Adrenal gland (tissue), 19 donors: ENCODE measurements at places on chromosomes 7 and 10. TPM values are rescaled to one million over a fixed set of nuclear protein-coding genes. Genes with fewer than 3 reads are reported as not detected.

SOSTDC1 gene
- 0.11 TPM for total RNA-seq

MMD2 gene
- not detected for total RNA-seq

CFAP69 gene
- total RNA-seq, result 5.6 TPM

NKX2-3 gene
- not detected for total RNA-seq

SPDYE5 gene
- total RNA-seq, result 0.11 TPM

CCL24 gene
- total RNA-seq, result not detected

TMEM213 gene
- not detected for total RNA-seq

DNA sequence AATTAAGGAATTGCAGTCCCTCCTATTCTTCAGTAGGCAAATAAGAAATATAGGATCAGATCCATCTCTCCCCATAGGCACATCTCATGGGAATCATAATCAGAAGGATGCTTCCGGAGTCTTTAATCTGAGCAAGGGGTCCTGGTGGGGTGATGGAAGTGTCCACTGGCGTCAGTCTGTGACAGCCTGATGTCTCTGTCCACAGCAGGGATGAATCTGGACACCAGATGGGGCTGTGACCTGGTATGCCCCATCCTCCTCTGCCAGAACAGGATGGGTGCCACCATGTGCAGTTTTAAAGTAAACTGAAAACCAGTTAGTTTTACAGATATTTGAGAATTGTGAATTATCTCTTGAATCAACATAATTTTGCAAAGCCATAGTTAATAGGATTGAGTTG lies 148.7 kb downstream of the C1GALT1 start:
- no peak overlapping the region for H3K27ac ChIP-seq
- no peak overlapping the region for H3K4me3 ChIP-seq
- no peaks in the 10 kb centered on the region for H3K27me3 ChIP-seq
- no peaks in the 10 kb centered on the region for H3K4me1 ChIP-seq

DNA sequence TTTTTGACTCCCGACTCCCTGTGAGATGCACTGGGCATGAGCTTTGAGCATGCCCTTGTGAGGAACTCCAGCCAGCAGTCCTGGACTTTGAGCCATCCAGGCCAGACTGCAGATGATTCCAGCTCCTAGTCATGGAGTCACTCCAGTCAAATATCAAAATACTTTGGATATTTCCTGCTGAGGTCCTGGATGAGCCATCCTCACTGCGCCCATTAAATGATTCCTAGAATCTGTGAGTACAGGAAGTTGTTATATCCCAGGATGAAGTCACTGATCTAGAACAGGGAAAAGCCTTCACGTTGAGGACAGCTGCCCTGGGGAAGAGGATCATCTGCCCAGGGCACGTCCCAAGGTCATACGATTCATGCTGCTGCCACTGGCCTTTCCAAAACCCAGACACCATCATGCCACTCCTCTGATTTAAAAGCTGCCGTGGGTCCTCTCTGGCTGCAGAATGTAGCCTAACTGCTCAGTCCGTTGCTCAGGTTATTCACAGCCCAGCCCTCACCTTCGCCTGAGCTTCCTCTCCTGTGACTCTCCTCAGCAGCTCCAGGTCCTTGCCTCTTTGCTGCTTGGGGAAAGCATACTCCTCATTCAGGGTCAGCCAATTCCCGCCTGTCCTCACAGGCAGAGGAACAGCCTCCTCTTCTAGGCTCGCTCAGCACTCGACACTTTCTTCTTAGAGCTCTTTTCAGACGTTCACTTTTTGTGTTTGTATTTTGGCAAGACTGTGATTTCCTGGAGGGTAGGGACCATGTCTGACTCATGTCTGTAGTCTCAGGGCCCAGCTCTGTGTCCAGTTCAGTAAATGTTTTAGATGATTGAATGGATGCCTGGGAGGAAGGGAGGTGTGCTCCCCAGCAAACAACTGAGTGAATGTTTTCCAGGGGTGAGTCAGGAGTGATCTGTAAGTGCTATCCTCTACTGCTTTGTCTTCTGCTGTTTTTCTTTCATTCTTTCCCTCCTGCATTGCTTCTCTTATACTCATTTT lies 157.8 kb downstream of the SNX10 start:
- H3K36me3 ChIP-seq, result no peaks in the 10 kb centered on the region
- no peaks in the 10 kb centered on the region for H3K27me3 ChIP-seq
- no peak overlapping the region for H3K4me3 ChIP-seq
- H3K4me1 ChIP-seq, result peaks cover 4% of the 10 kb centered on the region
- DNase-seq, result peak; percentile 39

DNA sequence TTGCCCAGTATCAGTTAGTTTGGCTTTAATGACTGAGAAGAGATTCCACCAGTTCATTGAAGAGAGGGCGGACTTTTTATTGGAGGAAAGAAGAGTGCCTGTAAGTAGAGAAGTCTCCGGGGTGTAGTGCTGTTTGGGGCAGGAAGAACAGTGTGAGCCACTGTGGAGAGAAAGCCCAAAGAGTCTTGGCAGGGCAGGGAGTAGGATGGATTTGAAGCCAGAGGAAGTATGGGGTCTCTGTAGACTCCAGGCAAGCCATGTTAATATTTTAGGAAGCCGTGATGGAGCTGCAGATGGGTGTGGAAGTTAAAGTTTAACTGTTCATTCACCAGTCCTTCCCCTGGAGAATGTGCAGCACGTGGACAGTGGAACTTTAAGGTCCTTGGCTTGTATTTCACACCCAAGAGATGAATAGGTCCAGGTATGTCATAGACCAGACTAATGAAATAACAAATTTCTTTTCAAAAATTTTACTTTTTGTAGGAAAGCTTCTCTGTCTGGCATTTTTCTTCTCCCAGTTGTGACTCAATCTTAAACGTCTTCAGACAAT lies 54.1 kb downstream of the TCF7L2 start:
- no peak overlapping the region for H3K4me3 ChIP-seq
- no peak for DNase-seq
- no peak overlapping the region for H3K27ac ChIP-seq
- H3K36me3 ChIP-seq, result no peaks in the 10 kb centered on the region
- no peaks in the 10 kb centered on the region for H3K27me3 ChIP-seq

DNA sequence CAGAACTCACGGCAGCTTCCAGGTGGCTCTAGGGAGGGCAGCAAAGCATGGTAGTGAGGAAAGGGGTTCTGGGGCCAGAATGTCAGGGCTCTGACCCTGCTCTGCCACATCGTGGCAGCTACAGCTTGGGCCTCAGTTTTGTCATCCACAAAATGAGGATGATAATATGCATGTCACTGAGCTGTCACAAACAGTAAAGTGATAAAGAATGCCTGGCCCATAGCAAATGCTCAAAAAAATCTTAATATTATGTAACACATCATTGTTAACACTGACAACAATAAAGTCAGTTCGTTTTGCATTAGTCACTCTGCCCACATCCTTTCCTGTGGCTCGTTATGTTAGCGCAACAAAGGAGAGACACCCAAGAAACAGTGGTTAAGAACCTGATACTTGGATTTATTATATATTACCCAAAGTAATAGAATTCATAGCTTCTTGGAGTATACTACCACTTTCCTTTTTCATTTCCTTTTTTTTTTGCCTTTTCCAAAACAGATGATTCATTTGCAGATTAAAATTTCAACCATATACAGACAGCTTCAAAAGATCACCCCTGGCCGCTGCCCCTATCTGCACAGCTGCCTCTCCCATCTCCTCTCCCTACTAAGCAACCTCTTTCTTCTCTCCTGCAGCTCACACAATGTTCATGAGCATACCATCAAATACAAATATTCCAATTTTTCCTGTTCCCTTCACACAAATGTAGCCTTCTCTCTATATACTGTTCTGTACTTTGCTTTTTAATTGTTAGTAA lies 45.5 kb upstream of the DDC start:
- no peaks in the 10 kb centered on the region for H3K27me3 ChIP-seq
- no peak for DNase-seq
- H3K36me3 ChIP-seq, result peaks cover 52% of the 10 kb centered on the region
- H3K4me3 ChIP-seq, result no peak overlapping the region

DNA sequence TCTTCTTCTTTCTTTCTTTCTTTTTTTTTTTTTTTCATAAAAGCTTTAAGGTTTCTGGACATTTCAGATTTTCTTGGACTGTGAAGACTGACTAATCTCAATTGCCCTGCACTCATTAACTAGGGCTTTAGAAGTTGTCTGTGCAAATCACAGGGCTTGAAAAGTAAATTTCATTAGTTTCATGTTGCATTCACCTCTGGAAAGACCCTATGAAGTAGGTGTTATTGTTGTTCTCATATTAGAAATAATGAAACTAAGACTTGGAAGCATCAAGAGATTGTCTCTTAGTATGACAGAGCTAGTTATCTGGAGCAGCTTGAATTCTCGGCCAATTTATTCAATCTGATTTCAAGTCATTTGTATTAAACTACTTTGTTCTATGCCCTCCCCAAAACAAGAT lies 28.2 kb upstream of the SEMA3D start:
- no peaks in the 10 kb centered on the region for H3K36me3 ChIP-seq
- DNase-seq, result no peak
- H3K4me1 ChIP-seq, result no peaks in the 10 kb centered on the region

GRCh38 chr7:101882005-101882421 lies 64.6 kb downstream of the CUX1 start:
- no peak for DNase-seq
- peaks cover 29% of the 10 kb centered on the region for H3K4me1 ChIP-seq
- no peaks in the 10 kb centered on the region for H3K27me3 ChIP-seq
- H3K36me3 ChIP-seq, result no peaks in the 10 kb centered on the region

GRCh38 chr10:77667426-77668324 lies 30.1 kb upstream of the KCNMA1 start:
- no peaks in the 10 kb centered on the region for H3K27me3 ChIP-seq
- H3K4me1 ChIP-seq, result no peaks in the 10 kb centered on the region
- H3K27ac ChIP-seq, result no peak overlapping the region
- H3K4me3 ChIP-seq, result no peak overlapping the region

GRCh38 chr7:93359520-93360198 lies 127.5 kb downstream of the VPS50 start:
- no peak overlapping the region for H3K4me3 ChIP-seq
- H3K4me1 ChIP-seq, result no peaks in the 10 kb centered on the region
- no peaks in the 10 kb centered on the region for H3K27me3 ChIP-seq

GRCh38 chr7:71278257-71278656 lies 146.3 kb downstream of the GALNT17 start:
- H3K4me3 ChIP-seq, result no peak overlapping the region
- H3K4me1 ChIP-seq, result peaks cover 4% of the 10 kb centered on the region
- H3K27me3 ChIP-seq, result no peaks in the 10 kb centered on the region
- H3K27ac ChIP-seq, result no peak overlapping the region

DNA sequence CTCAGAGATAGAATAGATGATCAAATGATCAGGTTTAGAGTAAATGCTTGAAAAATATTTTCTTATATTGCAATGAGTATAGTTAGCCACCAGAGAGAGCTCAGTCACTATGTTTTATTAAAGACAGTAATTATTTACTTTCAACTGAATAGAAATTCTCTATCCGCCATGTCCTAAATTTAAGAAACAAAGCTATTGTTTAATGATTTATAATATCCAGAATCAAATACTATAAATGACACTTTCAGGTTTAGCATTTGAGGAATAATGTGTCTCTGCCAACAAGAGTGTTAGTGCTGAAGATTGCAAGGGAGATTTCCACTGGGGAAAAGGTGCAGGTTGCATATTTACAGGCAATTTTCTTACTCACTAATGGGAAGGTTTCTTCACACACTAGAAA lies 184.7 kb downstream of the DGKB start:
- no peak overlapping the region for H3K27ac ChIP-seq
- H3K36me3 ChIP-seq, result no peaks in the 10 kb centered on the region
- no peaks in the 10 kb centered on the region for H3K27me3 ChIP-seq
- no peak for DNase-seq

DNA sequence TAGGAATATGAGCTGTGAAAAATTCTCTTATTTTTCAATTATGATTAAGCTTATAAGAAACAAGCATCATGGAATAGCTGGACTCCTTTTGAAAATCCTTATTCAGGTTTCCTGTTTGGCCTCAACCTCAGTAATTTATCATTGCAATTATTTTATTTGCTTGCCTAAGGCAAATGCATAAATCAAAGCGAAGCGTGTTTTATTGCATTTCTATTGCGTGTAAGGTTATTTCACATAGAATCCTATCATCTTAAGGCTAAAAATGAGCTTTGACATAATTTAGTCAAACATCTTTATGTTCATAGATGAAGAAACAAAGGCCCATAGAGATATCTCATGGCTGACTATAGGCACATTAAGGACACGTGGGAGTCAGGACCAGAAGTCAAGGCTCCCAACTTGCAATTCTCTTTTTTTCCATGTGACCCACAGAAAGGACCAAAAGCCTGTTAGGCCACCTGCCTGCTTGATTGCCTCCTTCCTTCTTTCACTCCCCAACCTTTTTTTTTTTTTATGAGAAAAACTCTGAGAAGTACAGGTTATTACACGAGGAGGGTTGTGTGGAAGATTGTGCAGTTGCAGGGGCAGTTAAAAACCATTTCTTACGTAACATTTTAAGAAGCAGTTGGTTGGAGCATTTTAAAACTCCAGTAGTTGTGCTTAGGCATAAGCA lies 261.0 kb downstream of the HDAC9 start:
- no peaks in the 10 kb centered on the region for H3K4me1 ChIP-seq
- H3K27ac ChIP-seq, result no peak overlapping the region
- H3K36me3 ChIP-seq, result no peaks in the 10 kb centered on the region
- no peak overlapping the region for H3K4me3 ChIP-seq

DNA sequence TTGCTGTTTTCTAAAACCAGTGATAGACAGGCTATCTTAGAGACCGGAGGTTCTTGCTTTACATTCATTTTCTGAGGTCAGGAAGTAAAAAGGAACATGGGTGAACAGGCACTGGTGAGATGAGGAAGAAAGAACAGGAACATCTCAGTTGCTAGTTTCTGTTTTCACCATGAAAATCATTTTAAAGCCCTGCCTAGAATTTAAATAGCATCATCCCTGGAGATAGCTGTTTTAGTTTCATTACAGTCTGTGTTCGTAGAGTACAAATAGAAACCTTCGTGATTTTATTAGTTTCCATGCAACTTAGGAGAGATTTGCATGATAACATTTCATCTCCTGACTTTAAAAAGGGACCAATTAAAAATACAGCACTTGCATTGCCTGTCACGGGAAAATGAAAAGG lies 14.7 kb downstream of the KCNMA1 start:
- H3K4me3 ChIP-seq, result no peak overlapping the region
- H3K27me3 ChIP-seq, result no peaks in the 10 kb centered on the region
- no peak for DNase-seq
- H3K36me3 ChIP-seq, result no peaks in the 10 kb centered on the region
- H3K27ac ChIP-seq, result no peak overlapping the region

- no peaks in the 10 kb centered on the region for H3K36me3 ChIP-seq
- no peak overlapping the region for H3K27ac ChIP-seq
- DNase-seq, result no peak
- no peaks in the 10 kb centered on the region for H3K27me3 ChIP-seq
- H3K4me1 ChIP-seq, result no peaks in the 10 kb centered on the region
Observed at GRCh38 chr7:11843113-11843765, 11.2 kb upstream of the THSD7A start.

DNA sequence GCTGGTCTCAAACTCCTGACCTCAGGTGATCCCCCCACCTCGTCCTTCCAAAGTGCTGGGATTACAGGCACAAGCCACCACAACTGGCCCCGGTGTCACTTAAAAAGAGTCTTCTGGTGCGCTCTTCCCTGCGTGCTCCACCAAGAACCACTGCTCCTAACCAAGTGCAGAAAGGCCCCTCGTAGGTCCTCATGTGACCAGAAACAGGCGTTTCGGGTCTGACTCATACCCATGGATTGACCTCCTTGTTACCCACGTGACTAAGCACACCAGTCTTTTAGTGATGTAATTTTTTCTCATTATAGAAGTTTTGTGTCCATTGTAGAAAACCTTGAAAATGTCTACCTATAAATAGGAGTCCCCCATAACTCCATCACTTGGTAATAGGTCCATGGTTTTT lies 13.9 kb downstream of the FKBP6 start:
- no peak for DNase-seq
- H3K36me3 ChIP-seq, result no peaks in the 10 kb centered on the region
- no peaks in the 10 kb centered on the region for H3K4me1 ChIP-seq
- no peak overlapping the region for H3K27ac ChIP-seq
- no peak overlapping the region for H3K4me3 ChIP-seq

- DNase-seq, result no peak
- H3K4me3 ChIP-seq, result no peak overlapping the region
- no peaks in the 10 kb centered on the region for H3K27me3 ChIP-seq
- H3K4me1 ChIP-seq, result peaks cover 3% of the 10 kb centered on the region
Observed at GRCh38 chr7:96250776-96251361, 71.0 kb downstream of the SLC25A13 start.
